ENCODE measurements at places on chromosomes 6 and 20. TPM values are rescaled to one million over a fixed set of nuclear protein-coding genes. Genes with fewer than 3 reads are reported as not detected.

- H3K4me1 ChIP-seq: peaks cover 9% of the 10 kb centered on the region
- DNase-seq: no peak
- H3K27me3 ChIP-seq: no peaks in the 10 kb centered on the region
- H3K4me3 ChIP-seq: no peak overlapping the region
These were observed 134.1 kb downstream of the FOXO3 start for GRCh38 chr6:108694816-108695215.

Gene CCN5
- 193 TPM for total RNA-seq

DNA sequence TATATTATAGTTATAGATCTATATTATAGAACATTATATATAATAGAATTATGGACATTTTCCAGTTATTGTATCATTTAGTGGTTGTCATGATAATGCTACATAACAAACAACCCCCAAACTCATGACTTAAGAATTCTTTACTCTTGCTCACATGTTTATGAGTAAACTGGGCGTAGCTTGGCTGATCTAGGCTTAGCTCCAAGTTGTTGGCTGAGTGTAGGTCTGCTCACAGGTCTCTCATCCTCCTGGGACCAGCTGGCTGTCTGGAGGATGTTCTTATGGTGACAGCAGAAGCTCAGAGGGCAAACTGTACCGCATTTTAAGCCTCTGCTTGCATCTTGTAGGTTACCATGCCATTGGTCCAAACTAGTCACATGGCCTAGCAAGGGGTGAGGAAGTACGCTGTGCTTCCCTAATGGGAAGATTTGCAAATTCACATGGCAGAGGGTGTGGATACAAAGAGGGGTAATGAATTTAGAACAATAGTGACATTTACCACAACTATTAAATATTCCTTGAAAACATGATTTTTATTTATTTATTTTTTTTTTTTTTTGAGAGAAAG lies 34.2 kb downstream of the ARHGAP40 start:
- H3K4me1 ChIP-seq: no peaks in the 10 kb centered on the region
- DNase-seq: no peak
- no peaks in the 10 kb centered on the region for H3K36me3 ChIP-seq
- H3K4me3 ChIP-seq: no peak overlapping the region
- peaks cover 3% of the 10 kb centered on the region for H3K27me3 ChIP-seq
- H3K27ac ChIP-seq: no peak overlapping the region

DNA sequence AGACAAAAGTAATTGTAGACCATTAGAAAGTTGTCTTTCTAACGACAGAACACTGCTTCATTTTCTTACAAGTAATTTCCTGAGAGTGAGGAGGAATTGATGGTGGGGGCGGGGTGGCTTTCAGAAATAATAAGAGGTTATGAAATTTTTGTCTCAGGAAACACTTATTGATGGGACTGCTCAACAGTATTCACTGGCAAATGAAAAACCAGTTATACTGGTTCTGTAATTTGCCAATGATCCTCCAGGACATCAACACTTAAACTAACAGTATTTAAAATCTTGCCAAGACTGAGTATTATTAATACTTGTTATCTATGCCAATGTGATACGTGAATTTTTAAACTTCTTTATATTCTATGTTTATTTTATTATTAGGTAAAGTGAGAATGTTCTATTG lies 41.8 kb upstream of the FUT9 start:
- no peaks in the 10 kb centered on the region for H3K36me3 ChIP-seq
- H3K27ac ChIP-seq: no peak overlapping the region
- H3K4me1 ChIP-seq: no peaks in the 10 kb centered on the region
- no peaks in the 10 kb centered on the region for H3K27me3 ChIP-seq

- no peaks in the 10 kb centered on the region for H3K4me1 ChIP-seq
- H3K27me3 ChIP-seq: no peaks in the 10 kb centered on the region
- H3K4me3 ChIP-seq: no peak overlapping the region
- no peak overlapping the region for H3K27ac ChIP-seq
These were observed 146.2 kb upstream of the MLN start for GRCh38 chr6:33949877-33950435.

- H3K36me3 ChIP-seq: no peaks in the 10 kb centered on the region
- H3K27me3 ChIP-seq: no peaks in the 10 kb centered on the region
- no peak for DNase-seq
- H3K4me1 ChIP-seq: no peaks in the 10 kb centered on the region
- no peak overlapping the region for H3K4me3 ChIP-seq
These were observed 94.4 kb upstream of the HS3ST5 start for GRCh38 chr6:114437235-114437634.

DNA sequence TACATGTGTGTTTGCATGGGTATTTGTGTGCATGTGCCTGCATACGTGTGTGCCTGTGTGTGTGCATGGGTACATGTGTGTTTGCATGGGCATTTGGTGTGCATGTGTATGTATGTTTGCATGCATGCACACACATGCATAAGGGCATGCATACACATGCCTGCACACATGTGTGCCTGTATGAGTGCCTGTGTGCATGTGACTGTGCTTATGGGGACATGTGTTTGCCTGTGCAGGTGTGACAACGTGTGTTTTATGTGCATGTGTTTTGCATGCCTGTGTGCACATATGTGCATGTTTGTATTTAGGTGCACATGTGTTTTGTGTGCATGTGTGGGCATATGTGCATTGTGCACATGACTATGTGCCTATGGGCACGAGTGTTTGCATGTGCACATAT lies 165.7 kb downstream of the ERMARD start:
- no peak overlapping the region for H3K4me3 ChIP-seq
- H3K36me3 ChIP-seq: no peaks in the 10 kb centered on the region
- no peak for DNase-seq
- H3K27ac ChIP-seq: no peak overlapping the region

Gene C20orf96
- 5.4 TPM for total RNA-seq

Gene MRAP2
- total RNA-seq: 9.0 TPM

All from stomach (tissue), 19 donors.